Islet precursor cell (in vitro differentiated cells): ENCODE measurements at places on chromosomes 3 and 15.
A peak's percentile ranks its signal among the peaks of the same experiment; 100 is the strongest.

GRCh38 chr15:94610069-94610468 is 378.7 kb downstream of the MCTP2 start:
- no peak for DNase-seq

DNA sequence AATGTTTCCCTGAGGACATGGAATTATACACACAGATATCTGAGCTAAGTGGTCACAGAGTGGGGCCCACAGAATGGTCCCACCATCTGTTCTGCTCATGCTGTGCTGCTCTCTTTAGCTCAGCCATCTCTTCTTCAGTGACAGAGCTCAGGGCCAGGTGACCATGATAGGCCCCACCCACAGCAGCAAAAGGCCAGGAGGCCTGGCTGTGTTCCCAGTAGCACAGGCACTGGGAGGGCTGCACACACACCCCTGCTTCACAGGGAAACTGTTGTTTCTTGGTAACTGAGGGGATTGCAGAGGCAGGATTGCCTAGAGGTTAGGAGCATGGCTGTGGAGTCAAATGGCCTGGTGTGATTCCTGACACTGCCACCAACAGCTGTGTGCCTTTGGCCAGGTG is 4.8 kb upstream of the FBXW12 start:
- DNase-seq = no peak

- DNase-seq = peak; percentile 56
Observed at GRCh38 chr3:133832802-133833144, 27.2 kb downstream of the SRPRB start.

DNA sequence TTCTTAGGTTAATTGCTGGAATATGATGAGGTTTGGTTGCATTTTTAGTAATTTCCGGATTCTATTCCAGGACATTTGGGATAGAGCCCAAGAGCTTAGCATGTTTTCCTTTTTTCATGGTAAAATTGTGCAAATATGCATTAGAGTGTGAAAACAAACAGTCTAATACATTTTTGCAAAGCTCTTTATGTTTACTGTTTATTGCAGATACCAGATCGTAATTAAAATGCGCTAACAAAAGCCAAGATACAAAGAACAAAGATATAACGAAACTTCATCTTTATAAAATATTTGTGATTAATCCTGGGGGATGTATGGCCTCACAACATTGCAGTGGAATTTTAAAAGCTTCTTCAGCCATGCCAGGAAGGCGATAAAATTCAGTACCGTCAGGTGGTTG is 94.5 kb upstream of the TBC1D5 start:
- DNase-seq = no peak

DNA sequence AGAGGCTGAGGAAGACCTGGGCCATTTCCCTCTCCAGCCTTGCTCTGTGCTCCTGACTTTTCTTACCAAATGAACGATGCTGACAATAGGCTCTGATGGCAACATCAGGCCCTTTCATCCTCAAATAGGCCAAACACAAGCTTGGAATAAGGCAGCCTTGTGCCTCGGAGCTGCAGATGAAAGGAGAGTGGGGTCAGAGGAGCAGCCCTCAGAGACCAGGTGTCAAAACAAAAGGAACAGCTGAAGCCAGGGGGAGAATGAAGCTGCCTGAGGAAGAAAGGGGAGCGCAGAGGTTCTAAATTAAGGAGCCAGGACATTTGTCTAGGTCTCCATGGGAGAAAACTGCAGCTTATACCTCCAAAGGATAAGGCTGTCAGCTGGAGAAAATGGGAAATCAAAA is 5.1 kb downstream of the BFSP2 start:
- DNase-seq = no peak

GRCh38 chr15:40510201-40510600 is 39.4 kb downstream of the CHST14 start:
- no peak for DNase-seq

DNA sequence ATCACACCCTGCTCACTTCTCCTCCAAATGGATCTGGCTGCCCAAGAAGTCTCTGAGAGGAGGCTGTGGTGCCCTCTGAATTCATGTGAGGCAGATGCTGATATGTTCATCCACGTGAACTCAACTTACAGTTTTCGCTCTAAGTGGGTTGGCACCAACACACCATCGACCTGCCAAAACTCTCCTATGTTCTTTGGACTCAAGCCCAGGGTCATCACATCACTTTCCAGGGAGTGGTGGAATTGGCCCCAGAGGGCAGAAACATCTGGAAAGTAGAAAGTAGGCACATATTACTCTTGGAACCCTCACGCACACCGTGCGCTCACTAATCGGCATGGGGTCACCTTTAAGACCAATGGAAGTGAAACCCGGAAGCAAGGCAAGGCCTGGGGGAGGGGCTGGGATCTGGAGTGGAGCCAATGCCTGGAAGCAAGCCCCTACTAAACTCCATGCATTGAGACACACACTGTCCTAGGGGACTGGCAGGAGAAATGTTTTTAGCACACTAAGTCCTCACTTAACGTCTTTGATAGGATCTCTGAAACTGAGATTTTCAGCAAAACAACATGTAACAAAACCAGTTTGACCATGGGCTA is 41.4 kb downstream of the SSUH2 start:
- no peak for DNase-seq

DNA sequence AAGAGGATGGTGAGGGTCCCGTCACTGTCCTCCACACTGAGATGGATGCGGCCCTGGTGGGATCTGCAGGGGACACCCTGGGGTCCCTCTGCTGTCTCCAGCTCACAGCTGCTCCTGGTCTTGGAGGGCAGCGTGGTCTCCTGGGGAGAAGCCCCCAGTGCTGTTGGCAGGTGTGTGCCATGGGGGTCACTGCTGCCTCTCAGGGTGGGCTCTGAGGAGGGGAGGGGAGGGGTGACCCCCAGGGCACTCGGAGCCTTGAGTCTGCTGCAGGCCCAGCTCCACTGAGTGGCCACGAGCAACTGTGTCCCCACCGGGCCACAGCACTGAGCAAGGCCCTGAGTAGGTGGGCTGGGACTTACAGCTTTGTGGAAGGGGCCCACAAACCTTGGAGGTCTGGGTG is 34.7 kb downstream of the KLHL25 start:
- no peak for DNase-seq

GRCh38 chr15:41798607-41799487 is 24.6 kb downstream of the MAPKBP1 start:
- peak; percentile 79 for DNase-seq

DNA sequence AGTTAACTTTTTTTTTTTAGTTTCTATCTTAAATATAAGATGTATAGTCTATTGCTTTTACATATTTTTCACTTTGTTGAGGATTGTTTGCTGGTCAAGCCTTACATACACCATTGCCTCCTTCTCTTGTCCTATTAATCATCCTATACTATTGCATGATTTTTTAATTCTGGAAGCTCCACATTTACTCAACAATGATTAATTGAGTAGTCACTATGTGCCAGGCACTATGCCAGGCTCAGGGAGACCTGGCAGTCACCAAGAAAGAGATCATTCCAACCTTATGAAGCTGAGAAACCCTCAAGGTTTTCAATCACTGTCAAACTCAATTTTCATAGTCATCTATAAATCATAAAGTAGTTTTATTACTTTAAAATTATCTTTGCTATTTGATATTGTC is 626.2 kb downstream of the IGSF11 start:
- DNase-seq = no peak

- DNase-seq = no peak
Observed at GRCh38 chr3:135627057-135627456, 338.5 kb upstream of the PPP2R3A start.

DNA sequence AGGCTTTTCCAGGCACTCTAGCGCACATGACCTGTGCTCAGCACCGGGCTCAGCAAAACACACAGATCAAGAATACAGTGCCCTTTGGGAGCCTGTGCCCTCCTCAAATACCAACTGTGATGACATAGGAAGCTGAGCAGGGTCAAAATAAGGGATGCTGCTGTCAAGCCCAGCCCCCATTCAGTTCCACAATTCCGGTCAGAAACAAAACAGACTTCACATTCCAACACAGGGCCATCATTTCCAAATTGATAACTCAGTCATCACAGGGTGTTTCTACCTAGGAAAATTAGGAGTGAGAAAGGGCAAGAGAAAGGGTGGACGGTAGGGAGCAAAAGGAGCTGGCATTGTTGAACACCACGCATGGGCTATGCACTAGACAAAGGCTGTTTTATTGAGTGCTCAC is 158.4 kb upstream of the CCDC54 start:
- DNase-seq = peak; percentile 70

- no peak for DNase-seq
Observed at GRCh38 chr15:91801836-91802534, 51.5 kb upstream of the SLCO3A1 start.

- DNase-seq = no peak
Observed at GRCh38 chr15:88071141-88071540, 185.4 kb downstream of the NTRK3 start.

DNA sequence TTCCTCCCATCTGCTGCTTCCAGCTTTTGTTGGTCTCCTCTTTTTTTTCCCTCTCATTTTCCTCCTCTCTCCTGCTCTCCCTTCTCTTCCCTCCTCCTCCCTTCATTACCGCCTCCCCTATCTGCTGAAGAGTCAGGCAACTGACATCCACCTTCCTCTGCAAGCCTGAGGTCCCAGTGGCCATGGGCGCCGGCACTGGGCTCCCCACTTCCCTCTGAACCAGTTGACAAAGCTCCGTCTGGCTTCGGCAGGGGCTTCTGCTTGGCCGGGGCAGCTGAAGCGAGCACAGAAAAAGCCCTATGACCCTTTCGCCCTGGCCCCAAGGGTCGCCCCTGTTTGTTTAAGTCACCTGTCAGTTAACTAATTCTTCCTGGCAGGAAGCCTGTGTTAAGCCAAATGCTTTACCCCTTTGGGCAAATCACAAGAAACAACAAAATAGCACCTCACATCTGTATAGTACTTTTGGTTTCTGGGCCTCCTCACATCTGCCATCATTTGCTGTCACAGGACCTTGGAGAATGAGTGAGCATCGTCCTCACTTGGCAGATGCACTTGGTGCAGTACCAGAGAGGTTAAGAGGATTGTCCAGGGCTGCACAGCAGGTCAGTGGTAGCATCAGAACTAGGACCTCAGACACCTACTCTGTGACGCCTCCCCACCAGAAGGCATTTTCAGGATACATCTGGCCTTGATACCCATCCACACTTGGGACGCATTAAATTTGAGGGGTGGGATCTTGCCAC is 27.7 kb downstream of the ITGA11 start:
- peak; percentile 32 for DNase-seq

GRCh38 chr15:68025835-68026424 is 28.2 kb upstream of the PIAS1 start:
- no peak for DNase-seq

GRCh38 chr3:14330508-14330907 is 71.9 kb upstream of the SLC6A6 start:
- no peak for DNase-seq
